HFF-Myc (cell line): ENCODE measurements at places on chromosomes 7 and 10.
A peak's percentile ranks its signal among the peaks of the same experiment; 100 is the strongest.

DNA sequence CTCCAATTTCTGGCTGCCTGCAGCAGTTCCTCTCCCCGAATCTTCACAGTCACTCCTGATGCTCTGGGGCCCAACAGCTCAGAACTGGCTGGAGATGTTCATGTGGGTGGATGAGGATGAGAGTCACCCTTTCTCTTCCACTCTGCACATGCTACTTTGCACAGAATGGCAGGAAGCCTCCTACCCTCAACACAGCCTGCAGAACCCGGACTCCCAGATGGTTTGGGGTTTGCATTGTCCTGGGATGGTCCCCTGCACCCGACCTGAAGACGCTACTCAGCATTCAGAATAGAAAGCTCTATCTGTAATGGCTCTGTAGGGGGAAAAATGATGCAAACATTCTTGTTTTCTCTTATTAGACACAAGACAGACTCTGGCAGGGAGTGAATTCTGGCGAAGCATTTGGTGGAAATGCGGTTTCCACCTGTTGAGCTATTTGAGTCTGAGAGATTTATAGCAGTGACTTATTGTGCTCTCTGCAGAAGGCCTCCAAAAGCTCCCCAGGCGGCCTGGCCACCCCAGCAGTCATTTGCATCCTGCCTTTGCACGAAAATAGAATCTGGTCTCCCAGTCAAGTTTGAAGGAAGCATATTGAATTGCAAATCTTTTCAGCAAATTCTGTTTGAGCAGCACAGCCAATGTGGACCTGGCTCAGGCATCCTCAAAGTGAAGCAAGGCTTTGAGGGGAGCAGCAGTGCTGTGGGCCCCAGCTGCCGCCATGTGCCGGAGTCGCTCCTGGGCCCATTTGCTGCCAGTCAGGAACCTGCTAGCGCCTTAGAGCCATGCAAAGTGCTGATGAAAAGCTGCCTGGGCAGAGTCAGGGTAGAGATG is 309.3 kb downstream of the TCERG1L start:
- no peak for DNase-seq

GRCh38 chr10:58356756-58357155 is 21.9 kb downstream of the UBE2D1 start:
- no peak for DNase-seq

GRCh38 chr10:8063128-8063908 is 8.8 kb downstream of the GATA3 start:
- no peak for DNase-seq

DNA sequence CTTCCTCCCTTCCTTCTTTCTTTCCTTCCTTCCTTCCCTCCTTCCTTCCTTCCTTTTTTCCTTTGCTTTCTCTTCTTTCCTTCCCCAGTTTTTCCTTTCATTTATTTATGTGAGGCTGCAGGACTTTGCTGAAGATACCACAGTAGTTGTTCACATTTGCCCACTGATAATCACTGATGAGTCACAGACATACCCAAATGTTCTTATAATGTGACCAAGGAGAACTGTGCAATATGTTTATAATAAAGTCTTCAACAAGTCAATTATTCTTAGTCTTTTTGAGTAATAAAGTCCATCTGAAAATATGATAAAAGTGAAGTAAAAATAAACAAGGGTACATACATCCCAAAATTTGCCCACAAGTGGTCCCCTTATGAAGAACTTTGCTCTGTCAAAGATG is 159.7 kb downstream of the GNAI1 start:
- no peak for DNase-seq

- no peak for DNase-seq
Measured at GRCh38 chr7:150425670-150426069, 24.8 kb upstream of the GIMAP8 start.

- no peak for DNase-seq
Measured at GRCh38 chr7:123995617-123996326, 37.1 kb downstream of the TMEM229A start.

GRCh38 chr10:44418637-44419036 is 33.7 kb upstream of the CXCL12 start:
- DNase-seq, result no peak

DNA sequence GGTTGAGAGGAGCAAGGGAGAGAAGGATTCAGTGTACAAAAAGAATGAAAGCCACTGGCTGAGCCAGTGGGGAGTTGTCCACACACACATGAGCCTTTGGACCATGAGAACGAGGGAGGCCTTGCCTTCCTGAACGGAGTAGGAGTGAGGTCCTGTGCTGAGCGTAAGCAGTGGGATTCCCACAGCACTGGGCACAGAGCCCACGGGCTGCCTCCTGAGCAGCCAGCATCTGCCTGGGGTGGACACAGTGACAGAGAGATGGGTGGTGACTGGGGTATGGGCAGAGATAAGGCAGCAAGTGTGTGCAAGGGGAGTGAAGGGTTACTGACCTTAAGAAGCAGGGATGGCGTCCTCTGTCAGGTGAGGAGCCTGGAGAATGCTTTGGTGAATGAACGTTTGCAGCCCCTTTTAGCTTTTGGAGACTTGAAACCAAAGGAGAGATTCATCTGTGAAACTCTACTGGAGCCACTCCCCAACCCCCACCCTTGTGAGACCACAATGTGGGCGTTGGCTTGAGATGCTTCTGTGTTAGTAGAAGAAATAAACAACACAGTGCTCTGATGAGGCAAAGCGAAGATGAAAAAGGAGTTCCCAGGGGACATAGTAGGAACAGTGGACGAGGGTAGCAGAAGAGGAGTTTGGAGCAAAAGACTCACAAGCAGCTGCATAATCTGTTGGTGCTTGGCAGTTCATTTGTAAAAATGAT is 56.5 kb downstream of the FIGNL1 start:
- no peak for DNase-seq

DNA sequence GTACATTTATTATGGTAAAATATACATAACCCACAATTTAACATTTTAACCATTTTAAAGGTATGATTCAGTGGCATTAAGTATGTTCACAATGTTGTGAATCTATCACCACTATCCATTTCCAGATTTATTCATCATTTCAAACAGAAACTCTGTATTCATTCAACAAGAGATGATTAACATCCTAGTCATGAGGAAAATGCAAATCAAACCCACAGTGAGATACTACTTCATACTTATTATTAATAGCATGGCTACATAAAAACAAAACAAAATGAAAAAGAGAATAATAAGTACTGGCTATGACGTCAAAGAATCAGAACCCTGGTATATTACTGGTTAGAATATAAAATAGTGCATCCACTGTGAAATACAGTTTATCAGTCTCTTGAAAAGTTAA is 386.6 kb upstream of the POM121L12 start:
- DNase-seq, result no peak

DNA sequence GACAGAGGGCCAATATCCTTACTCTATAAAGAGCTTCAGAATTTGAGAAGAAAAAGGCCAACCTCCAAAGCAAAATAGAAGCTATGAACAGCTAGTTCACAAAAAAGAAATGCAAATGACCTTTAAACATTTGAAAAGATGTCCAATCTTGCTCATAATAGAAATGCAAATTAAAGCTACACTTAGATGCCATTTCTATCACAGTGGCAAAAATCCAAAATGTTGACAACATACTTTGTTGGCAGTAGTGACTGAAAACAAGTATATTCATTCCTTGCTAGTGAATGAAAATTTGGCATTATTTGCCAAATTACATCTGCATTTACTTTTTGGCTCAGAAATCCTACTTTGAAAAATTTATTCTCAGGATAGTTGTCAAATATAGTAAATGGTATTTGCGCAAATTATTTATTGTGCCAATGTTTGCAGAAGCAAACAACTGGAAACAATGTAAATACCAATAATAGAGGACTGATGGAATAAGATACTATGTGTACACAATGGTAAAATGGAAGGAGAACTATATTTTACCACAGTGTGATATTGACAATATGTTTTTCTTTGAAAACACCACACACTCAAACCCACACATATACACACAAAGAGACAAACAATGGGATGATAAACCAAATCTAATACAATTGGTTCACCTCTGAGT is 9.4 kb downstream of the TMEM106B start:
- no peak for DNase-seq

GRCh38 chr7:16961641-16962040 is 79.9 kb upstream of the AGR3 start:
- DNase-seq, result peak; percentile 25

DNA sequence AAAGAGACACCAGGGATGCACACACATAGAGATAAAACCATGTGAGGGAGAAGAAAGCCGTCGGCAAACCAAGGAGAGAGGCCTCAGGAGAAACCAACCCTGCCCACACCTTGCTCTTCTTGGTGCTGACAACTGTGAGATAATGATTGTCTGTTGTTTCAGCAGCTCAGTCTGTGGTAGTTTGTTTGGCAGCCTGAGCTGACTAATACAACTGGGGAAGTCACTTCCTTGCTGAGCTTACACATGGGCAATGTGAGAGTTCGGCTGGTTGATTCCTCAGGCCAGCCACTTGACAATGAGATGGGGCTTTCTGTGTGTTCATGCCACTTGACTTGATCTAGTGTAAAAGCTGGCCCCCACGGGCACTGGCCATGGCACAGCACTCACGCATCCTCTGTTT is 271.8 kb downstream of the ABCA13 start:
- no peak for DNase-seq

DNA sequence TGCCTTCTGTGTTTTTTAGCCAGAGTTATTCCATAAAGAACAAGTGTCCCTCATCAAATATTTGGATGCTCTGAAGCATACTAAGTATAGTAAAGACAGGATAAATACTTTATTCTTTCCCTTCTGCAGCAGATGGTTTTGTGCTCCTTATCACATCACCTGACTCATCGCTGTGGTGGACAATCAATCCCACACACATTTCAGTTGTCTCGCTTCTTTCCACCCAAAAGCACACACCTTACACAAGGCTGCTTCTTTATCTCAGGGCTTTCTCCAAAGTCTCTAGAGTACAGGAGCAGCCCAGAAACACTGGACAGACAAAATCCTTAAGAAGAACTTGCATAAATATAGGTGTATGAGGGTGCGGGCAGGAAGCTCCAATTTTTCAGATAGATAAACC is 43.4 kb downstream of the IGF2BP3 start:
- DNase-seq, result no peak

GRCh38 chr7:131667699-131668098 is 111.3 kb upstream of the PODXL start:
- DNase-seq, result no peak

GRCh38 chr10:58070956-58071355 is 196.7 kb downstream of the IPMK start:
- DNase-seq, result no peak

DNA sequence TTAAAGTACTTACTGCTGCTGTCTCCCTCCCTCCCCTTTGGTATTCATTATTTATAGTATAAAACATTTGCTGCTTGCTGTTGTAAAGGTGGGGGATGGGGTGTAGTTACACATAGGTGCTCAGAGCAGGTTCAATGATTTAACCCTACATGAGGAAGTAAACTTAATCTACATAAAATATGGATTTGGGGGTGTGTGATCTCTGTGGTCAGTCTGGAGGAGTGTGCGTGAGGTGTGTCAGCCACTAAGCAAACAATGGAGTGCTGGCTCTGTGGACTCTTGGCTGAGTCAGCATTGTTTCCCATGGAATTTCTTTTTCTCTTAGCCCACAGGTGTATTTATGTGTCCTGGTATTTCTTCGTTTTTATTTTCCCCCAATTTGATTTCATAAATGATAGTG is 133.9 kb downstream of the AUTS2 start:
- DNase-seq, result no peak

DNA sequence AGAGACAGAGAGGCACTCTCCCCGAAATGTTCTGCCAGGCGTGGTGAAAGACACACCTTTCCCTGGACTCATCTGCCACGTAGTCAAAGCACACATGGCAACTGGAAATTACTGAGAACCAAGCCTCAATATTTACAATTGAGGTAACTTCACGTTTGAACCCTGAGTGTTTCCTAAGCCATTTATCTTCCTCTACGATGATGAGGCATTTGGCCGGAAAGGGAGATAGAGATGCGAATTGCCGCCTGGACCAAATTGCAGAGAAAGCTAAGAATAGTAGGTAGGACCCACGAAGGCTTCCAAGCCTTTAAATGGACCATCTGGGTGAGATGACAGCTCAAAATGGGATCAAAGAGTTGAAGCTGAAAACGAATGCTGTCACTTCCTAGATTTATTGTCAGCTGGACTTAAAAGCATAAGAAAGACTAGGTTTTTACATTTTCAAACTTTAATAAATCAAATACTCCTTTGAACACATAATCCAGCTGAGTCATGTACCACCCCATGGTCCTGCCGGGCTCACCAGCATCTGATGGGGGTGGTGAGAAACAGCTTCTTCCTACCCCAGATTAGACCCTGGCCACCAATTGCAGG is 135.6 kb upstream of the LYZL2 start:
- DNase-seq, result no peak

DNA sequence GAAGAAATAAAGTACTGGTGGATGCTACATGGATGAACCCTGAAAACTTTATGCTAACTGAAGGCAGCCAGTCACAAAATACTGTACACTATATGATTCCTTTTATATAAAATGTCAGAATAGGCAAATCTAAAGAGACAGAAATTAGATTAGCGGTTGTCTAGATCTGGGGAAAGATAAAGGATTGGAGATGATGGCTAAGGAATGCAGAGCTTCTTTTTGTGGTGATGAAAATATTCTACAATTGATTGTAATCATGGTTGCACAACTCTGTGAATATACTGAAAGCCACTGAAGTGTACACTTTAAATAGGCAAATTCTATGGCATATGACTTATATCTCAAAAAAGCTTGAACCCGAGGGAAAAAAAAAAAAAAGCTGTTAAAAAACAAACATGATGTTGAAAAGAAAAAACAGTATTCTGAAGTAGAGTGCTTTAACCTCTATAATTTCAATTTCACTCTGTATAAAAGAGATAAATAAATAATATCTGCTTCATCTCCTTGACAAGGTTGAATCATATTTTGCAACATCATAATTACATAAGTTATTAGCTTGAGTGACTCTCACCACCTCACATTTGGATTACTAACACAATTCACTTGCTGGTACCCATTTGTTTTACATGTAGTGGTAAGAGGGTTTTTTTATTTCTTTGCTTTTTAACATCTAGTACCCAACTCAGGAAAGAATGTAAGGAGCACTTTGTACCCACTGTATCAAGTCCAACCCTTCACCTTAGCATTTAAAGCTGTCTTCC is 2.8 kb upstream of the GNAI1 start:
- no peak for DNase-seq

- no peak for DNase-seq
Measured at GRCh38 chr10:88624840-88625239, 38.3 kb downstream of the LIPJ start.

- no peak for DNase-seq
Measured at GRCh38 chr10:34748767-34749166, 66.3 kb downstream of the PARD3 start.
